Retina (tissue), 1 donor: ENCODE measurements at places on chromosomes 4 and X.

DNA sequence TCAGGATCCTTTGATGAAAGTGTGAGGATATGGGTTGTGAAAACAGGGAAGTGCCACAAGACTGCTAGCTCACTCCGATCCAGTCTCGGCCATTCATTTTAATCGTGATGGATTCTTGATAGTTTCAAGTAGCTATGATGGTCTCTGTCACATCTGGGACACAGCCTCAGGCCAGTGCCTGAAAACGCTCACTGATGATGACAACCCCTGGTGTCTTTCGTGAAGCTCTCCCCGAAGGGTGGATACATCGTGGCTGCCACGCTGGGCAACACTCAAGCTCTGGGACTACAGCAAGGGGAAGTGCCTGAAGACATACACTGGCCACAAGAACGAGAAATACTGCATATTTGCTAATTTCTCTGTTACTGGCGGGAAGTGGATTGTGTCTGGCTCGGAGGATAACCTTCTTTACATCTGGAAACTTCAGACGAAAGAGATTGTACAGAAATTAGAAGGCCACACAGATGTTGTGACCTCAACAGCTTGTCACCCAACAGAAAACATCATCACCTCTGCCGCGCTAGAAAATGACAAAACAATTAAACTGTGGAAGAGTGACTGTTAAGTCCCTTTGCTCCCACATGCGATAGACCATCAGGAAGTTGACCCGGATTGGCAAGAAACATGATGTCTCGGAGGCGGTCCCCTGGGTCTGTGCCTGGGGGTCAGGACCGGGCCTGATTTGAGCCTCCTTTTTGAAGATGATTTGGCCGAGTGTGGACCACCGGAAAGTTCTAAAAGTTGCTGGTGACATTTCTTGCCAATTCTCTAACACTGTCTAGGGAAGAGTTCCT is 22.2 kb downstream of the LIAS start:
- no peak for DNase-seq

- DNase-seq: no peak
Observed at GRCh38 chr4:117692538-117692937, 341.7 kb upstream of the NDST3 start.

- DNase-seq: no peak
Observed at GRCh38 chr4:89427782-89428181, 120.2 kb upstream of the GPRIN3 start.

DNA sequence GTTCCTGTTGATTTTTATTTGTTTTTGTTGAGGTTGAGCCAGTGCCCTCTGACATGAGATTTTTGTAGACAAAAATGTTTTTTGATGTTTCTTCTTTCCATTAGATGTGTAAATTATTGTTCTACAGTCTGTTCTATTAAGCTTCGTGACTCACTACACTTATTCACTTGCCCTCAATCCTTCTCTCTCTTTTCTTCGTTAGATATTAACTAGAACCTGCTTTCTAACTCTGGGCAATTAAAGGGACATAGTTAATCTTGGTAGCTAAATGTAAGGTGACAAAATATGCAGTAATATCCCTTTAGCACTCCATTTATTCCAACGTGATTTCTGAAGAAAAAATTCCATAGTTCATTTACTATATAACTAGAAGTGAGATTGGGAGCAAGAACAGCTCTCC is 333.9 kb downstream of the PDHA2 start:
- no peak for DNase-seq

GRCh38 chr4:153159728-153160221 is 44.5 kb upstream of the TRIM2 start:
- no peak for DNase-seq
